ENCODE measurements at places on chromosomes 5 and 9.

- DNase-seq, result no peak
These were observed 21.9 kb upstream of the FSD1L start for GRCh38 chr9:105425816-105426433.

DNA sequence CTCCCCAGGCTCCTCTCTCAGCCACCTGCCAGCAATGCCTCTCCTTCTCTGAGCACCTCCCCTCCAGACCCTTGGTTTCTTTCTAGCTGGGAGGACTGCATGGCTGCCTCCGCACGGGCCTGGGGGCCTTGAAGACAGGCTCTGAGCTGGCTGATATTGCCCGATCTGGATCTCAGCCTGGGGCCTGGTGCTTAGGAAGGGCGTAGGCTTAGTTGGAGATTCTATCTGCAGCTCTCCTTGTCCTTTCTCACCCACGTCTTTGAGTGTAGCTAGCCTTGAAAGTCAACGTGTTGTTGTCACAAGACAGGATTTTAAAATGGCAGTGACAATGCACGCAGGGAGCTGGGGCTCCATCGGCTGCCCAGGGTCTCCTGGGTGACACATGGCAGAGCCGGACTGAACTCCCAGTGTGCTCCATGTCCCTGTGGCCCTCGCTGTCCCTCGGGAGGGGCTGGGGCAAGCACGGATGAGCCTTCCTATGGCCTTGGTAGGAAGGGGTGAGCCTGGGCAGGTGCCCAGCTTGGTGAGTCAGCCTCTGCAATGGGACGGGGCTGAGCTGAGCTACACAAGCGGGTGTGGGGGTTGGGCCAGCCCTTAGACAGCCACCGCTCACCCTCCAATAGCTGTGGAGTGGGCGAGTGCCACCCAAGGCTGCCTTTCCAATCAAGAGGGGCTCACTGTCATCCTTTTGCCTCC, 9.4 kb downstream of the ADAMTSL2 start:
- DNase-seq, result no peak

GRCh38 chr5:5116956-5117355, 23.2 kb upstream of the ADAMTS16 start:
- no peak for DNase-seq

DNA sequence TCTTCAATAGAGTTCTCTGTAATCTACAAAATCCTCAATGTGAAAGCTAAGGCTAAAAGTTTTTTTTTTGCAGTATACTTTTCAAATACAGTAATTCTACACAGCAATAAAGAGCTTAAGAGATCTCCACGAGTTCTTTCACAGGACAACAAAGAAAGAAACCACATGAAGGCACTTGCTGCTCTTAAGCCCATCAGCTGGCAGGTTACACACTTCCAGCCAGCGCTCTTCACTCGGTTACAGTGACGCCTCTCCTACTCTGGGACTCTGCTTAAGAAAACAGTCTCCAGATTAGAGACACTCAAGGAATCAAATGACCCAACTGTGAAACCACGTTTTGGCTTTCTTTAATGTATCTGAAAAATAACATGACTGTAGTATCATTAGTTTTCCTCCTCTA, 85.0 kb downstream of the ROR2 start:
- no peak for DNase-seq

- DNase-seq, result no peak
These were observed 495.1 kb downstream of the CDH18 start for GRCh38 chr5:19492861-19493260.

GRCh38 chr5:17121776-17122175, 95.7 kb upstream of the BASP1 start:
- DNase-seq, result no peak

DNA sequence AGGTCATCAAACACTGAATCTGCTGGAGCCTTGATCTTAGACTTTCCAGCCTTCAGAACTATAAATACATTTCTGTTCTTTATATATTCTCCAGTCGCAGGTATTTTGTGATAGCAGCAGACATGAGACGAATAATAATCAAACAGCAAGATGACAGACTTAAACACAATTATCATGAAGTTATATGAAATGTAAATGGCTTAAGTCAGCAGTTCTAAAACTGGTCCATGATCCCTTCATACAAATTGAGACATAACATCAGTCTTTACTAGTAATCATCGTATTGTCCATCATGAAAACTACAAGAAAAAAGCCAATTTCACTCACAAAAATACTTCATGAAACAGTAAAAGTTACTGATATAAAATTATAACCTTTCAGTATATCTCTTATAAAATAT, 101.8 kb downstream of the ZDHHC21 start:
- no peak for DNase-seq

DNA sequence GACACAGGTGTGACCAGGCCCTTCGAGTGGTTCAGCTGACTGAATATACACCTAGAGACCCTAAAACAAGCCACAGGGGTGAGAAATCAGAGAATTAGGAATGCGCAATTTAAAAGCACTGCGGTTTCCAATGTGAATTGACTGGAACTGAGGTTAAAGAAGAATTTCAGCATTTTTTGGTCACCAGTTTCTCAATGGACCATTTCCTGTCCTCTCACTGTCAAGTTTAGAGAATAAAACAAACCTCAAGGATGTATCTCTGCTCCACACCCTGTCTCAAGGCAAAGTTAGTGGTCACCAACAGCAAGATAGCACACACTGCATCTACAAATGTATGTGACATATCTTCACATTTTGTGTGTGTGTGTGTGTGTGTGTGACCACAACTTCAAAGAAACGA, 143.8 kb upstream of the MAP3K1 start:
- no peak for DNase-seq

DNA sequence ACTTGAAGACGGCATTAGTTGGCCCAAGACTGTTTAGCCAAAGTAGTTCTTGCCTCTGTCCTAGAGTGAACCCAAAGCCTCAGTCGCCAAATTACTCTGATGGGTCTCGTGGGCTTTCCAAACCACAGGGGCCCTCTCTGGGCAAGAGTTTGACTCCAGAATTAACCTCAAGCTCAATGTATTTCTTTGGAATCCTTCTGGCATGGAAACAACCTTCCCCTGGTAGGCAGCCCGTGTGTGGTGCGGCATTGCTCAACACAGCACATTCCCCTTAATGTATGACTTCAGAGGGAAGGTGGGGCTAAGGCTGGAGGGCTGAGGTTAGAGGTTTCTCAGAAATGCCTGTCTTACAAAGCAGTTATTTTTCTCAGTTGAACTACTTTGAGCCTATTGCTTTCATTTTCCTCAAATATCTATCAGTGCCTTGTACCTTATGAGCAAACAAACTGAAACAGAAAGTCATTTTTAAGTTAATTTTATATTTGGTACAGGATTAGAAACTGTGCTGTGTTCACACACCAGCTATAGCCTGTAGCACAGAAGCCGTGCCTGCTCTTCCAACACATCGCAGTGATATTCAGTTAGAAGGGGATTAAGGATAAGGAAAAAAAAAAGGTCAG, 123.9 kb upstream of the HAPLN1 start:
- DNase-seq, result no peak

DNA sequence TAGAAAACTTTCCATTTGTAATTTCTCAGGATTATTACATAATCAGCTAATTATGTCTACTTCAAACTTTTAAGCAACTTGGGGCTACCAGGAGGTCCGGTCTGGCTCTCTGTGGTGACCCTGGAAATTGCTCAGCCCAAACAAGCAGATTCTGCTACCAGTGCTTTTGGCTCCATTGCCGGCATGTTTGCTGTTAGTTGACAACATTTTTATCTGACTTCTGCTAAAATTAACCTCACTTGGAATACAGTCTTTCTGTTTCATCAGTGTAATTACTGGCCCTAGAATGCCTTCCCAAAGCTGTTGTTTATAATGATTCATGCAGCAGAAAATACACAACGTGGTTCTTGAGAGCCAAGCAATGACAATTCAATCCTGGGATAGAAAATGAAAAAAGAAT, 38.5 kb upstream of the FAM81B start:
- DNase-seq, result no peak

DNA sequence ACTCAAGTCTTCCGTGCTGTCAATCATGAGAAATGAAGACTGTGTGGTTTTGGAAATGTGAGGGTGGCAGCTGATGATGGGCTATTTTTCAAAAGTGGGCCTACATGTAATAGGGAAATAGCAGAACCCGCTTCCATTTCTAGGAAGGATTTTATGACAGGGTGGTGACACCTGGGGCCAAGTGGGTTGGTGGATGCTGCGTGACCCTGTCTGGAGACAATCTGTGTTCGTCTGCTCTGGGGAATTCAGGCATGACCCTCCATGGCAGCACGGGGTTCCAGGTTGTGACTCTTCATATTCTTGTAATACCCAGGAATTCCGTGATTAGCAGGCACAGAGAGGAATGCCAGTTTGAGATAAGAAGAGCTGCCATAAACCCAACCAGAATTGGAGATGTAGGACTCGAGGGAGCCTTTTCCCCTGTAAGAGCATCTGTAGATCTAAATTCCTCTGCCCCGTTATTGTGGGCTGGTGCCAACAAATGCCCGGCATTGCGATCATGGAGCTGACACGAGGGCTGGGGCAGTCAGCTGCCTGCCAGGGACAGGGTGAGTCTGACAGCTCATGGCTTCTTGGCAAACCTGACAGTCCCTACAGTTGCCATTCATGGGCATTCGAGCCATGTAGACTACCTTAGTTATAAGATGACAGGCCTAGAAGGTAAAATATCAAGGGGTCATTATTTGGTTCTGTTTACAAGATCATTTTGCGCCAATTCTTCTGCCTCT, 279.7 kb downstream of the GADD45G start:
- no peak for DNase-seq

- DNase-seq, result no peak
These were observed 377.2 kb upstream of the TNC start for GRCh38 chr9:115495052-115495635.

GRCh38 chr9:127776195-127776923, 2.1 kb downstream of the SH2D3C start:
- DNase-seq, result no peak

- no peak for DNase-seq
These were observed 5.1 kb downstream of the ZNF462 start for GRCh38 chr9:106868087-106868486.

DNA sequence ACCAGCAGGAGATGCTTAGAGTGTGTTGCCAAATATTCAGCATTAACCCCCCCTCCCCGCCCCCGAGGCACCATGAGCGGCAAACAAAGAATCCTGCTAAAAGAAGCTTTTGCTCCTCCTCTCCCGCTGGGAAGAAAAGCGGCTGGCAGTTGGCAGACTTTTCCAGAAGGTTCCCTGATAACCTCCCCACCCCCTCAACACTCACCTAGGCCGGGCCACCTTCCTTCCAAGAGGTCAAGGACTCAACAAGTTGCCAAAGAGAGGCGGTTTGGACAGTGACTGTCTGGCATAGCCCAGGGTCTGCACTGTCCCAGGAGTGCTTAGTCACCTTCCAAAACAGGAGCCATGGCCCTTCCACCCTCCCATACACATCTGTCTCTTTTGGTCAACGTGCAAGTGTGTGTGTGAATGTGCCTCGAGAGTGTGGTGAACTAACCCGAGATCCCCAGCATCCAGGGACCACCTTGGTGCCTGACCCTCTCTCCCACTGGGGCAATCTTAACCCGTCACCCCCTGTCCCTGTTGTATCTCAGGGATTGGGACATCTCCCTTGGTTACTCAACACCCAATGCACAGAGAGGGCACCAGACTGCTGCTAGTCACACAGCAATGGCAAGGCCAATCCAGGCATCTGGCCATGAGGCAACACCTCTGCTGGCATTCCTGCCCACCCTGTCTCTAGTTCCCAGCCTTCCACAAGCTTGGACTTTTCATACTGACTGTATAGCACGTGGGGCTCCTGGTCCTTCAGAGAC, 18.9 kb downstream of the CAMK2A start:
- no peak for DNase-seq

DNA sequence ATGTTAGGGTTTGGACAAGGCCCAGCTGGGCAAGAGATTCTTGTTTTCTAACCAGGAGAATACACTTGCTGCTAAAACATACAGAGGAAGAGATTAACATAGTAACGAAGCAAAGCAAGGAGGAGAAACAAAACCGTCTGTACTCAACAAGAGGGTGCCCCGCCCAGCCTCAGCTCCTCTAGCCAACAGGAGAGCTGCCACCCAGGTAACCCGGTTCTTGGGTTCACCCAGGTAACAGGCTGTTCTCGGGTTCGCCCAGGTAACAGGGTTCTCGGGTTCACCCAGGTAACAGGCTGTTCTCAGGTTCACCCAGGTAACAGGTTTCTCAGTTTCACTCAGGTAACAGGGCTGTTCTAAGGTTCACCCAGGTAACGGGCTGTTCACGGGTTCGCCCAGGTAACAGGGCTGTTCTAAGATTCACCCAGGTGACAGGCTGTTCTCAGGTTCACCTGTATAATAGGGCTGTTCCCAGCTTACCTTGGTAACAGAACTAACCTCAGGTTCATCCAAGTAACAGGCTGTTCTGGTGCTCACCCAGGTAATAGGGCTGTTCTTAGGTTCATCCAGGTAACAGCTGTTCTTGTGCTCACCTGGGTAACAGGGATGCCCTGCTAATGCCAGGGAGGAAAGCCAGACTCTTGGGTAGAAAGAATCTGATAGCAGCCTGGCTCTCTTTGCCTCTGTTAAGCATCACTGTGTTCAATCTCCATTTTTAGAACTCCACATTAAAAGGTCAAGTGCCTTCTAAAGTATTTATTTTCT, 271.6 kb downstream of the SYK start:
- DNase-seq, result no peak

DNA sequence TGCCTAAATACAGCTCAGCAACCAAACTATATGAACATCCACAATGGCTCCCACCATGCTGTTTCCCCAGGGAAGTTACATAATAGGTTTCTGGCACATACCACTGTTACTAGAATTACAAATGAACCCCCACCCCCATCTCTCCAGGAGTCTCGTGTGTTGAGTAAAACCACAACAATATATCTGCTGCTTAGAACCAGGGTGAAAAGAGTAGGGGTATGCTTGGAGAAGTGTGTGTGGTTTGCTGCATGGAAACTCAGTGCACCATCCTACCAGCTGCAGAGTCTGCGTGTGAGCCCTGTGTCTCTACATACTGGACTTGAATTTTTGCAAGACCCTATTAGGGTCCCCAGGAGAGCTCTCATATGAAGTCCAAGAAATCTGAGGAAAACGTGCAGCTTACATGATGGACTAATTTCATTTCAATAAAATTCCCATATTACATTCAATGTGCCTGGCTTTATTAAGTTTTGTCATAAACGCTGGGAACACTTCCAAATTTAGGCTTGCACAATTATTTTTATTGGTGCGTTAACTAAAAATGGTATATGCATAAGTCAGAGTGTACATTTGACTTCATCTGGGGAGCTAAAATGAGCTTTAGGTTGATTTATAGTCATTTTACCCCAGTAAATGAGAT, 104.5 kb upstream of the NFIB start:
- DNase-seq, result no peak

DNA sequence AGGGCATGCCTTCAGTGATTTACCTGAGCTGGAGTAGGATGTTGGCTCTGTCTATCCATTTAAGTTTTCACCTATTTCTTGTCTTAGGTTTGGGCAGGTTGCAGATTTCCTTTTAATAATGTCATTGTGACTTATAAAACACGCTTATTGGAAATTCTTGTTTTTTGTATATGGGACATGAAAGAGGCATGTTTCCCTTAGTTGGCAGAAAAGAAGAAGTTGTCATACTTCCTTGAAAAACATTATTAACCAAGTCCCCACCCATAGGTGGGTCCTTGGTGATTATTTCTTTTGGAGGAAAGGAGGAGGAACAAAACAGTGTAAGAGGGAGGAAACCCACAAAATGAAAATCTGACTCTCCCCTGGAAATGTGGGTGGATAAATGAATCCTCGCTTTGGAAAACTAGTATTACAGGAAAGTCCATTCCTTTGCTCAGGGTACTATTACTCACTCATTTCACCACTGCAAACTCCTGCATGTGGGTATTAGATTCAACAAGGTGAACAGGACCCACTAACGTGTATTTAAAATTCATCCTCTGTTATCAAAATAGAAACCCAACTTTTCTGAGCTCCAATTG, 9.3 kb downstream of the CER1 start:
- no peak for DNase-seq
